ENCODE measurements at places on chromosomes 5 and 9.

DNA sequence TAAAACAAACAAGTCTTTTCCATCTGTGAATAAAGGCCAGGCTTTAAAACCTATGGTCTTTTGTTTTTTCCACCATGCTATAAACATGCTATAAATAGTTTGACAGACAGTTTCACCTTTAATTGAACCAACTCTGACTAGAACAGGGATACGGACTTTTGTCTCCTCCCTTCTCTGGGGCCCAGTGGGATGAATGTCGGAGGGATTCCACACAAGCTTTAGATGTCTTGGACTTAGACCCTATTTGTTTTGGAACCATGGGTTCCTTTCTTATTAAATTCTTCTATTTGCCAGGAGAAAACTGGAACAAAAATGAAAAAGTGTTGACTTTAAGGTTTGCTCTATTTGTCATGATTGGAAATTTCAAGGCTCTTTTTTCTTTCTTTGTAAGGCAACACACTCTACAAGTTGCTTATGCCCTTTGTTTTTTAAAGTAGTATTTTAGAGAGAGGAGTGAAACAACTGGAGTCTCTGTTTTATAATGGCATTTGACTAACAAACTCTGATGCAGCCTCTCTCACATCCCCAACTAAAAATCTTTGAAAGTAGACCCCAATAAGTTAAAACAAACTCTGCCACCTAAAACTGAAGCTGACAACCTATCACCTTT is 145.3 kb downstream of the MLLT3 start:
- DNase-seq: no peak

DNA sequence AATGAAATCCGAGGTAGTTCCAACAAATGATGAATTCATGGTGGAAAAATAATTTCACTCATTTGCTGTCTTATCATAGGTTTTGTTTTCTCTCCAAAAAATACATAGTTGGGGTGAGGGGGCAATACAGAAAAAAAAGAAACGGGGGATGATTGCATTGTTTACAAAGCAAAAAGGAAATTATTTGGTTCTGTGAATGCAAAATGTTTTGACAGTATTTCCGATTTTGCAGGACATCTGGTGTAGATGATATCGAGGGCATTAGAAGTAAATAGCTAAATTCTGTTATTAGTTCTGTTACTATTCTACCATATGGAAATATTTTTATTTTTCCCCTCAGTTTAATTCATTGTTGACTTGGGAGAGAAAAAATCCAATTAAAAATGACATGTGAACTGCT is 201.7 kb downstream of the MARCHF11 start:
- DNase-seq: no peak

DNA sequence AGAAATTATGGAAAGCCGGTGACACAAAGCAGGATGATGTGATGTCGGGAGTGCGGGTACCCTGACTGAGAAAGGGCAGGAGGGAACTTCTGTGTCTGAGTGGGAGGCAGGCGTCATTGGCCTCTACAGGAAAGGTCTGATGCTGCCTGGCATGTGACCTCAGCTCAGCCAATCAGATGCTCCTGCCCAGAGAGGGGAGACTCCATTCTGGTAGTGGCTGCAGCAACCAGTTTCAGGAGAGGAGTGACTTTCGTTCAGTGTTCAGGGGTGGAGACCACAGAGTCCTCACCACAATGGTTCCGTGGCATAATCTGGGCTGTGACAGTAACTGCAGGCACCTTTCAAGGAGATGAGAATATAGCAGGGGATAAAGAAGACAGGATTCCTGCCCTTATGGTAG is 6.7 kb upstream of the SFXN1 start:
- no peak for DNase-seq

GRCh38 chr5:96597438-96598020 is 64.6 kb upstream of the CAST start:
- no peak for DNase-seq

GRCh38 chr5:153891394-153891793 is 147.3 kb downstream of the FAM114A2 start:
- DNase-seq: no peak

DNA sequence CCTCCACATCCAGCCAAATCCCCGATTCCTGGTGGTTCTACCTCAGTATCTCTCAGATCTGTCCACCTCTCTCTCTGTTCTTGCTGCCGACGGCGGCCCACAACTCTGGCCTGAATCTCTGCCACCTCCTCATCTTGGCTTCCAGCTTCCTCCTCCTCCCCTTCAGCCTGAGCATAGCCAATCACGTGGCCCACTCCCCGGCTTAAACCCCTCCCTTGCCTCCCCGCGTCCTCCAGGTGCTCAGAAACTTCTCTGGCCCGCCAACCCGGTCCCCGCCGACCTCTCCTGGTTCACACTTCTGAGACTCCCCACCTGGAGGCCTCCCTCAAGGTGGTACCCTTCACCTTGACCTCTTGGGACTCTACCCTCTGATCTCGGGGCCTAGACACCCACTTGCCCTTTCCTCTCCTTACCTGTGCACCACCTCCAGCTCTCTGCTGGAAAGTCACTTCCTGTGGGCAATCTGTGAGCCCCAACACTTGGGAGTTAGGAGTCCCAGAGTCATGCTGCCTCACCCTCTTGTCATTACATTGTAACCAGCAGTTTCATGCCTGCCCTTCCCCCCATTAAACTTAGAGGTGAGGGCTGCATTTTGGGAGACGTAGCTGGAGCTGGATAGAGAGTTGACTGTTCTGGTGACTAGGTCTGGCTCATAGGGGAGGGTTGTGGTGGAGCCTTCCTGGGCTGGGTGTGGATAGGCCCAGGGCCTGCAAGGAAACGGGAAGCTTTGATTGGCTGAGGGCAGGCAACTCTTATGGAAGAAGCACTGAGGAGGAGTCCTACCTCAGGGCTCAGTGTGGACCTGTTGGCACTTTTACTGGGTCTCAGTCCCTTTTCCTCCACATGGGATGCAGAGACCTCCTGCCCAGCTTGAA is 4.5 kb upstream of the SET start:
- peak; percentile 54 for DNase-seq

DNA sequence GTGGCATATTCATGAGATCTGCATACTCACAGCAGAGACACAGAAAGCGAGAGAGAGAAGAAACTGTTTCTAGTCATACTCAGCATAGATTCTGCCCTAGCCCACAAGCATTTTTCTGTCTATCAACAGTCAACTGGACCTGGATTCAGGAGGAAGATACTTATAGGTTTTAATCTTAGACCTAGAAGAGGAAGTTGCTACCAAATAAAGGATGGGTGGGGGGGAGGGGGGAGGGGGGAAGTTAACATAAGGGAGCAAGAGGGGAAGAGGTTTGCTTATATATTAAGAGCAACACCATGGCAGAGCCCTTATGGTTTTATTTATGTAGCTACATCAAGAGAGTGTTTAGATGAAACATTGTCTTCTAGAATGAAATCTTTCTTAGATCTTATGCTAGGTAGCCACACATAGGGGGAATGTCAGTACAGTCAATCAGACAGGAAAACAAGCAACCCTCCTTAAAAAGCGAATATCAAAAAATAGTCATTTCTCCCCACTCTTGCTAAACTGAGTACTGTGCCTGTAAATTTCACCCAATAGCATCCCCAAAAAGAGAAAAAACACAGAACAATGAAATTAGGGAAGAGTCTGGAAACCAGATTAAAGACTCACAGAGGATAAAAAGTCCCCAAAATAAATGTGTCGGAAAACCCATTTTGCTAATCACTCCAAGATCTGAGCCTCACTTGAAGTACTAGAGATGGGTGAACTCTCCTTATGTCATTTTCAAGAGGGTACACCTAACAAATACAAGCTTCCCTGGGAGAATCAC is 192.7 kb upstream of the NR4A3 start:
- DNase-seq: no peak

- no peak for DNase-seq
Observed at GRCh38 chr9:92948632-92949031, 1.3 kb downstream of the FGD3 start.

DNA sequence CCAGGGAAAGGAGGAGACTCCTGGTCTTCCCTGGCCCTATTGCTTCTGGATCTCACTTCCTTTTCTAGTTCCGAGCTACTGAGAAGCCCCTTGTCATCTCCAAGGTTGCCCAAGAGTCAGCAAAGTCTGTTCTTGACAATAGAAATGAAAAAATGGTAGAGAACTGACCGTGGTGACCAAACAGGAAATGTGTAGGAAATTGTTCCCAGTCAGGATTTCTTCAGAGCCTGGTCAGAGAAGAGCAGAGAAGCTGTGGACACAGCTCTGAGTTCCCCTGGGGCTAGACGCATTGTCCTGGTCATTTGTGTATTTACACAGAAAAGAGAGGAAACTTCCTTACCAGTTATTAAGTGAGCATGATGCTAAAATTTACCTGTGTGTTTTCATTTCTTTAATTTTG is 35.6 kb downstream of the S1PR3 start:
- no peak for DNase-seq

DNA sequence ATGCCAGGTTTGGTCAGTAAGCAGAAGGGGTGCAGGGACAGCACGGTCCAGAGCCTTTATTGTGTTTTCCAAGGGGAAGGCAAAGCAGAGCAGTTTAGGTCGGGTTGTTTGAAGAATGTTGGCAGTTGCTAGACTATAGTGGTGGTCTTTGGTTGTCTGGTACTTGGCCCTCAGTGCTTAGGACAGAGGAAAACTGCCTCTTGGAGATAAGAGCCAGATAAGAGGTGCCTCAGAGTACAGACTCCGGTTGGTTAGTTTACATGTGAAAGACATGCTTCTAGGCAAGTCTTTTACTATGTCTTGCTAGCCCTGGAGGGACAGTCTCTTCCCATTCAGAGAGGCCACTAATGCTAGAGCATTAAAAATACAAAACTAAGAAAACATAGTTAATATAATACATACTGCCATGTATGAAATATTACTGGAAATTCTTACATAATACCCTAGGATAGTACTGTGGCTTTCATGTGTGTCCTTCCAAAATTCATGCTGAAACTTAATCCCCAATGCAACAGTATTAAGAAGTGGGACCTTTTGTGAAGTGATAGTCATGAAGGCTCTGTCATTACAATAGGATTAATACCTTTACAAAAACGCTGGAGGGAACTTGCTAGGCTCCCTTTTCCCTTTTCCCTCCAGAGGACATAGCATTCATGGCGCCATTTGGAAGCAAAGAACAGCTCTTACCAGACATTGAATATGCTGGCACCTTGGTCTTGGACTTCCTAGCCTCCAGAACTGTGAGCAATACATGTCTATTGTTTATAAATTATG is 280.4 kb downstream of the TMEM167A start:
- no peak for DNase-seq

GRCh38 chr5:69250593-69250992 is 15.9 kb downstream of the CDK7 start:
- no peak for DNase-seq

- no peak for DNase-seq
Observed at GRCh38 chr5:77806213-77806843, 30.2 kb upstream of the TBCA start.

DNA sequence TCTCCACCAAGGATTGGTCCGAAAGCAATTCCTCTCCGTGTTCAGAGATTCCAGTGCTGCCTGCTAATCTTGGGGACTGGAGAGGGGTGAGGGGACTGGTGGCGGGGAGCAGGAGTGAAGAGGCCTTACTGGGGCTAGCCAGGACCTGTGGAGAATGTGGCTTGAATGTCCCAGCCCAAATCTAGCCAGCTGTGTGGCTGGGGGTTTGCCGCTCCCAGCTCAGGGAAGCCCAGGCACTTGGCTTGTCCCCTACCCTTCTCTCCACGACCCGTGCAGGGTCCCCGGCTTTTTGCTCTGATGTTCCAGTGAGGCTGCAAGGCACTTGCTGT is 2.4 kb downstream of the N4BP3 start:
- DNase-seq: no peak

GRCh38 chr9:114289571-114290481 is 33.1 kb upstream of the ORM1 start:
- no peak for DNase-seq

- no peak for DNase-seq
Observed at GRCh38 chr5:179432547-179432946, 87.3 kb upstream of the ADAMTS2 start.

DNA sequence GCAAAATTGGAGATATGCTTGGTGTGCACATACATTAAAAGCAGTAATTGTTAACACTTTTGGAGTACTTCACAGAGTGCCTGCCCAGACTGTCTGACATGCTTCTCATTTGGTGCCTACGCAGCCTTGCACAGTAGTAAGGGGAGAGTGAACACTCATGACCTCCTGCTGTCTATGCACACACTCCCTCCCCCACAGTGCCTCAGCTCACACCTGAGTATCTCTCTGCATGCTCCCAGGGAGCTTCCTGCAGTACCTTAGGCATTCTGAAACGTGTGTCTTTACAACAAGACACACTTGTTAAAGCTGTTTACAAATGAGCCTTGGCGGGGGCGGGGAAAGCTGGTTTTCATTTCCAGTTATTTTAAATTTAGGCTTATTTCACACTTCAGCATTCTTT is 18.0 kb downstream of the MAP3K1 start:
- DNase-seq: no peak

DNA sequence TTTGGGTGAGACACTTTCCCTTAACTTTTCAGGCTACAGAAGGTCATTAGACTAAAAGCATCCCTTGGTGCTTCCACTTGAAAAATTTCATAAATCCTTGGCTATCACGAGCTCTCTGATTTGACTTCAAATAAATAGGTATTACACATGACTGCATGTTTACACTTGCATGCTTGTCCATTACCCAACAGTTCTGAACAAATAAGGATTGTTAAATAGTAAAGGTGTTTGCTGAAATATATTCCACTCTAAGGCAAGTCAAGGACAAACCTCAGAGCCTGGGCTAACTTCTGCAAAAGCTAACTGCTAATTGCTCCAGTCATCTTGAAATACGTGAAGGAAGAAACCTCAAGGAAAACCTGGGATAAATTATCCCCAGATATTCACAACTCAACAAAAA is 14.5 kb downstream of the FBXW2 start:
- DNase-seq: no peak

GRCh38 chr5:36573438-36573837 is 33.0 kb upstream of the SLC1A3 start:
- no peak for DNase-seq

GRCh38 chr9:2367970-2368369 is 253.6 kb upstream of the VLDLR start:
- no peak for DNase-seq

DNA sequence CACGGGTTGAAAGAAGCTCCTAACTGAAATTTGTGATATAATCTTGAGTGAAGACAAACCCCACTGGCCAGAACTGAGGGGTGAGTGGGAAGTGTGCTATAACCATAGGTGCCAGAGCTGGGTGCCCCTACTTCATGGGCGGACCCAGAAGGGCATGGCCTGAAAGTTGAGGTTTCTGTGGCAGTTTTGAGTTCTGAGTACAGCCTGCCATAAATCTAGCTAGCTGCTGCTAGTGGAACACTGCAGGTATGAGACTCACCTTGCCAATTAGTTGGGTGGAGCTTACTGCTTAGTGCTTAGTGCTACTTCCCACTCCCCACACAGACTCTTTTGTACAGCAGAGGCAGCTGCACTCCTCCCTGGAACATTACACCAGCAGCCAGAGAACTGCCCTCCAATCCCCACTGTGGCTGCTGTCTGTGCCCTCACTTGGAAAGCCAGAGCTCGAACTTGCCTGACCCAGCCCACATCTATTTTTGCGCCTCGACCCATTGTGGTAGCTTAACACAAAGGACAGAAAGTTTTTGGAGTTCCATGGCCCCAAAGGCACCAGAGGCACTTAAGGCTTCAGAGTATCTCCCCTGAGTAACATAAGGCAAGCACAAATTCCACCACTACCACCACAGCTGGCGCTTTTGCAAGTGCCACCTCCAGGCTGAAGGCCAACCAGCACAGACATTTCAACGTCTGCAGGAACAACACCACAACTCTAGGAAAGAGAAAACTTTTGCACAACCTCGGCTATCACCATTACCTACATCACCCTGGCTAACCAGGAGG is 27.1 kb upstream of the PTGER4 start:
- DNase-seq: no peak
